ENCODE measurements at places on chromosomes 5 and 9.
A peak's percentile ranks its signal among the peaks of the same experiment; 100 is the strongest.

DNA sequence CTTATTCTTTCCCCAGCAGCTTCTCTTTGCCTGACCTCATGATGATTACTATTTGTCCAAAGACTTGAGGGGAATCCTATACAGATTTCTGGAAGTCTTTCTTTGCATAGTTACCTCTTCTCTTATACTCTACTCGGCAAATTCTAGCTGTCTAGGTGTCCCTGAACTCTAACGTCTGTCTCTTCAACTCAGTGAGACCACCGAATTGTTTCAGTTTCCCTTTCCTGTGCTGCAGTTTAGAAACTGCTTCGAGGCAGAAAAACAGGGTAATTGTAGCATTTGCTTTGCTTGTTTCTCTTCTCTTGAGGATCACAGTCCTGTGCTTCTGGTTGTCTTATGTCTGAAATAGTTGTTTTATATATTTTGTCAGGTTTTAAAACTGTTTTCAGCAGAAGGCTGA is 14.8 kb downstream of the LVRN start:
- no peak for DNase-seq

- DNase-seq = peak; percentile 15
Observed at GRCh38 chr9:126317513-126317912, 9.1 kb upstream of the MVB12B start.

GRCh38 chr9:115169003-115169402 is 51.0 kb upstream of the TNC start:
- DNase-seq = no peak

GRCh38 chr9:79570448-79571308 is 1.1 kb upstream of the TLE4 start:
- DNase-seq = peak; percentile 29

GRCh38 chr5:106574820-106575219 is 1095.9 kb downstream of the EFNA5 start:
- no peak for DNase-seq

DNA sequence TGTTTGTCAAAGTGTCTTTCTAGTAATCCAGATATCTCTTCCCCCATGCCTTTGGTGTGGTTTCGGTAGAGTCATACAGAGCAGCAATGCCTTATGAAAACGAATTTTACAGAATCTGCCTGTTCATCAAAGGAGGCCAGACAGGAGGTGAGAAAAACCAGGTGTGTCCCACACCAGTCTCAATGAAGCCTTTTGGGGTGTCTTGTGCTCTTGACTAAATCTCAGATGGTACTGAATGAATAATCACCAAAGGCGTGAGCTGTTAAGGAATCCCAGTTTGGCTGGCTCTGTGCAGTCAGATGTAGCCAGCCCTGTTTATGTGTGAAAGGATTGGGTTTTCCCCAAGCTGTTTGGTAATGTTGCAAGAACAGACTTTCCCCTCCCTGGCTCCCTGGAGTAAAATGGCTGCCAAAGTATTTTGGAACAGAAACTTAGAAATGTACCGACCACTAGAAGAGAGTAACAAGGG is 70.8 kb upstream of the CDKN2B start:
- DNase-seq = peak; percentile 36

- no peak for DNase-seq
Observed at GRCh38 chr5:145198525-145199260, 636.4 kb downstream of the PRELID2 start.

GRCh38 chr9:113417370-113417769 is 6.8 kb downstream of the C9orf43 start:
- DNase-seq = no peak

DNA sequence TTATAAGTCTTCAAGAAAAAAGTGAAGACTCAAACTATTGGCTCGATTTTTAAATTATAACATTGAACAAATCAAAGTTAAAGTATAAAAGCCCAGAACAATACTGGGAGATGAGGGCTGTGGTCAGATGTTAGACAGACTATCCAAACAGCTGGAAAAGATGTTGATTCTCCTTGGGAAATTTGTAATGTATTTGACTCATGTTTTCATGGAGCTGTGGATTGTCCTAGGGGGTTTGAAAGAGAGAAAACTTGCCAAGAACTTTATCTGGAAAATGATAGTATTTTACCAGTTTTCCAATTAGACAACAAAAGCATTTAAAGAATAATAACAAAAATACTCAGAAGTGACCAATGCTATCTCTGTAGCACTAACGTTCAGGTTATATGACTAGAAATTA is 339.2 kb downstream of the ARL15 start:
- DNase-seq = no peak

- no peak for DNase-seq
Observed at GRCh38 chr5:93342563-93343061, 238.4 kb downstream of the NR2F1-AS1 start.

GRCh38 chr5:40260361-40260760 is 419.4 kb upstream of the PTGER4 start:
- no peak for DNase-seq

DNA sequence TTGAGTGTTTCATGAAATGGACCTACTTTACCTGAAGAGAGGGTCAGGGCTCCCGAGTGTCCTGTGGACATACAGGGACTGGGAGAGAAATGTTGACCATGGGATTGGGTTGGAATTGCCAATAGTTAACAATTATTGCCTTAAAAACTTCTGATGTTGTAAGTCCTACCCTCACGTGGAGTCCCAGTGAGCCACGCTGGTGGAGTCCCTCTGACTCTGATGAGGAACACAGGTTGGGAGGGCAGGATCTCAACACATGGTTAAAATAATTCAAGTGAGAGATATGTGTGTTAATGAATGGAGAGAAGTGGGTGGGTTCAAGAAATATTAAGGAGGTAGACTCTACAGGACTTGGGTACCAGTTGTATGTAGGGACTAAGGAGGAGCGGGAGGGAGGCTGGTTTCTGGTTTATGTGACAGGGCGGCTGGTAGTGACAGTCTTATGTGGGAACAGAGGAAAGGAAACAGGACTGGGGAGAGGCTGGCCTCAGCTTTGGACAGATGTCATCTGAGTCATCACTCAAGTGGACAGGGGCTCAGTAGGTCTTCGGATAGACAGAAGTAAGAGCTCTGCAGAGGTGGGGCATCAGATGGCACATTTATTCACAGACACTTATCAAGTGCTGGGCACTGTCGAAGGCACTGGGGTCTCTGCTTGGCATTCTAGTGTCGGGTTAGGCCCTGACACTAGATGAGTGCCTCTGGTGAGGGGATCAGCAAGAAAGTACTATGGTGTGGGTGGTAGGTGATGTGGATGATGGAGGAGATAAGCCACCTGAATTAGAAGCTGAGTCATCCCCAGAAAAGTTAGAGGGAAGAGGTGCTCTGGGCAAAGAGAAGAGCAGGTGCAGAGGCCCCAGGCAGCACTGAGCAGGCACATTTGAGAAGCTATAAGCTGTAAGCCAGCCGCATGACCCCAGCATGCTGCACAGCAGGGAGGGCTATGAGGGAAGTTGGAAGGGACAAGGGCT is 27.2 kb downstream of the MAML1 start:
- DNase-seq = peak; percentile 18

- DNase-seq = no peak
Observed at GRCh38 chr5:43256261-43256966, 56.8 kb downstream of the HMGCS1 start.
